Activated T-cell treated with anti-CD3 and anti-CD28 coated beads, Interleukin-2, amount 50 U/mL, for 72 hours (primary cell): ENCODE measurements at places on chromosomes 6 and 20. TPM values are rescaled to one million over a fixed set of nuclear protein-coding genes. Genes with fewer than 3 reads are reported as not detected.

Gene ZBTB22
- 16.1 TPM for total RNA-seq

Gene SYNE1
- total RNA-seq, result 34.5 TPM

Gene FANCE
- total RNA-seq, result 22.0 TPM

Gene ADTRP
- 62.4 TPM for total RNA-seq

Gene EGFL8
- total RNA-seq, result 9.6 TPM

Gene KIAA1755
- not detected for total RNA-seq

Gene CDH26
- 2.4 TPM for total RNA-seq

Gene IPCEF1
- 17.6 TPM for total RNA-seq

Gene SLC13A3
- total RNA-seq, result 0.21 TPM

Gene MROH8
- 5.2 TPM for total RNA-seq

Gene HMGCLL1
- total RNA-seq, result not detected

Gene FOXC1
- total RNA-seq, result 0.17 TPM

Gene MAPK14
- 53.0 TPM for total RNA-seq

Gene DDRGK1
- total RNA-seq, result 89.3 TPM

Gene SLC22A16
- total RNA-seq, result not detected

Gene GPR6
- total RNA-seq, result not detected

Gene FHL5
- not detected for total RNA-seq

Gene EMILIN3
- not detected for total RNA-seq

Gene ANKRD6
- total RNA-seq, result 4.2 TPM

Gene MEP1A
- total RNA-seq, result not detected

Gene SLC17A1
- total RNA-seq, result 0.29 TPM

Gene RAB44
- total RNA-seq, result 0.05 TPM

Gene UTRN
- 62.9 TPM for total RNA-seq

Gene TAF8
- 62.6 TPM for total RNA-seq

Gene PET117
- 10.2 TPM for total RNA-seq
